ENCODE measurements at places on chromosomes 16 and 17.

DNA sequence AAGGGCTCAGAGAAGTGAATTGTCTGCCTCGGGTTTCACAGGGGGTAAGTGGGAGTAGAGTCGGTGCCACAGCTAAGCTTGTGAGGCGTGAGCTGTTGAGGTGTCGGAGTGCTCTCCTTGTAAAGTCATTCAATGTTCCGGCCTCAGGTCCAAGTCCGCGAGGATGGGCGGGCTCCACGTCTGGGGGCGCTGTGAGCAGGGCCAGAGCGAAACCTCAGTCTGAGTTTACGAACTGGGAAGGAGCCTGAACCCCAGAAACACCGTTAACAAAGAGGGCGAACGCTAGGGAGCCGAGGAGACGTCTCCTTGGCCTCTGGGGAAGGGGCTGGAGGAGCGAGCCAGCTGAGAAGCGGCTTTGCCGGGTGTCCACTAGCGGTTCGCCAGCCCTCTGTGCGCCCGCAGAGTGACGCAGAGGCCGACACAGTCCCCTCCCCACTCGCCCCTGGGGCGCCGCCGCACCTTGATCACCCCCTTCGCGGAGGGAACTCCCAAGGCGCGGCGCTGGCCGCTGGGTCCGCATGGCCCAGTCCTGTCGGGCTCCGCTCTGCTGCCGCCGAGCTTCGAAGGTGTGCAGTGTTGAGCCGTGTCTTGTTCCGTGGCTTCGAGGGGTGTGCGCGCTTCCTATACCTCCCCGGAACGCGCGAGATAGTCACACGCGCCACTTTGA is 4.9 kb downstream of the IRX3 start:
- no peak for DNase-seq

- no peak for DNase-seq
Measured at GRCh38 chr16:81181013-81181720, 57.3 kb upstream of the BCO1 start.

DNA sequence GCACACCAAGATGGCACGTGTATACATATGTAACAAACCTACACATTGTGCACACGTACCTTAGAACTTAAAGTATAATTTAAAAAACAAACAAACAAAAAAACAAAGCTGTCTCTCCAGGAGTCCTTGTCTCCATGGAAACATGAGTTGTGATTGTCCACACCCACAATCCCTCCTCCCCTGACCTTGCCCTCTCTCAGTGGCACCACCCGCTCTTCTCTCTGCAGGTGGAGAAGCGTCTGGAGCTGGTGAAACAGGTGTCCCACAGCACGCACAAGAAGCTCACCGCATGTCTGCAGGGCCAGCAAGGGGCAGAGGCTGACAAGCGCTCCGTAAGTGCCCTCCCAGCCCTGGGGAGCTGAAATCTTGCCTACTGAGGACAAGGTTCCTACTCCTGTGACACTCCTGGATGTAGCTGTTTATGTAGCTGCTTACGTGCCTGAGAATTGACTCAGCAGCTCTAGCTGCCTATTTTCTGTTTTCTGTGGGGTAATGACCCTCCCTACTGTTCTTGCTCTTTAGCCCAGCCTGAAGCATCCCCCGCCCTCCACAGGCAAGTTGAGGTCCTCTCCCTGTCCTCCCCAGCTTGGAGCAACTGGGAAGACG is 107.0 kb downstream of the ARHGAP44 start:
- no peak for DNase-seq

DNA sequence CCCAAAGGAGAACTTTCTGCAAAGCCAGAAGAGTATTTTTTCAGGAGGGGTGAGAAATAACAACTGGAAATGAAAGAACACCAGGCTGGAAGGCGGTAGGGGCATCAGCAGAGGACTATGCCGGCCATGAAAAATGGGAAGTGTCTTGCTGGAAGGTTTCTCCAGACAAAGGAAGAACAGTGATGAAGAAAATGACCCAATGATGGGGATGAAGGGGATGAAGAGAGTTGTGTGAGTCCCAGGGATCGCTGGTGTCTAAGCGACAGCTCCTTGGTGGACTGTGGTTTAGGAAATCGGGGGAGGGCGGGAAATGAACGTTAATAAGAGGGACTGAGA is 623 bp downstream of the TTLL6 start:
- no peak for DNase-seq

- no peak for DNase-seq
Measured at GRCh38 chr17:35890774-35891155, 10.6 kb upstream of the CCL5 start.

- DNase-seq: no peak
Measured at GRCh38 chr16:84271866-84272265, 22.8 kb upstream of the WFDC1 start.

- no peak for DNase-seq
Measured at GRCh38 chr17:57284583-57284982, 28.3 kb downstream of the MSI2 start.

- no peak for DNase-seq
Measured at GRCh38 chr16:79519448-79519847, 81.1 kb downstream of the MAF start.

GRCh38 chr17:1737531-1738291 is 5.0 kb upstream of the SERPINF2 start:
- DNase-seq: no peak

DNA sequence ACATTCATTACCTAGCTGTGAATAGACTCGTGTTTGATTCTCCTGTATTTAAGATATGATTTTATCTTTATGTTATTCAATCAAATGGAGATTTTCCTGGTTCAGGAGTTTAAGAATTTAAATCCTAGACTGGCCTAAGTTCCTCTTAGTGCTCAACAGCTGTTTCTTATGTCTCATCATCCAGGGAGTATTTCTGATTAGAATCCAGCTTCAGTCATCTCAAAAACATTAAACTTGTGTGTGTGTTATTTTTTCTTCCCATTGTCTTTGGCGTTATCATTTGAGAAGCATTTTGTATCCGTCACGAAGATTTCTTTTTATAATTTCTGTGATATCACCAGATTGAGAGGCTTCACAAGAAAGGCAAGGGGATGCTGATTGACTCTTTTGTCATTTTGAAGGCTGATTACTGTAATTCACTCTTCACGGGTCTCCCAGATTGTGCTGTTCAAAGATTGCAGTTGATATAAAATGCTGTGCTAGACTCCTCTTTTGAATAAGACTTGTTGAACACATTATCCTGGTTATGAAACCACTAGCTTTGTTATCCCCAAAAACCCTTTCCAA is 204.8 kb downstream of the CDH8 start:
- DNase-seq: no peak

GRCh38 chr16:73086108-73086507 is 38.2 kb upstream of the ZFHX3 start:
- no peak for DNase-seq

- no peak for DNase-seq
Measured at GRCh38 chr16:67345401-67345800, 18.8 kb downstream of the LRRC36 start.

DNA sequence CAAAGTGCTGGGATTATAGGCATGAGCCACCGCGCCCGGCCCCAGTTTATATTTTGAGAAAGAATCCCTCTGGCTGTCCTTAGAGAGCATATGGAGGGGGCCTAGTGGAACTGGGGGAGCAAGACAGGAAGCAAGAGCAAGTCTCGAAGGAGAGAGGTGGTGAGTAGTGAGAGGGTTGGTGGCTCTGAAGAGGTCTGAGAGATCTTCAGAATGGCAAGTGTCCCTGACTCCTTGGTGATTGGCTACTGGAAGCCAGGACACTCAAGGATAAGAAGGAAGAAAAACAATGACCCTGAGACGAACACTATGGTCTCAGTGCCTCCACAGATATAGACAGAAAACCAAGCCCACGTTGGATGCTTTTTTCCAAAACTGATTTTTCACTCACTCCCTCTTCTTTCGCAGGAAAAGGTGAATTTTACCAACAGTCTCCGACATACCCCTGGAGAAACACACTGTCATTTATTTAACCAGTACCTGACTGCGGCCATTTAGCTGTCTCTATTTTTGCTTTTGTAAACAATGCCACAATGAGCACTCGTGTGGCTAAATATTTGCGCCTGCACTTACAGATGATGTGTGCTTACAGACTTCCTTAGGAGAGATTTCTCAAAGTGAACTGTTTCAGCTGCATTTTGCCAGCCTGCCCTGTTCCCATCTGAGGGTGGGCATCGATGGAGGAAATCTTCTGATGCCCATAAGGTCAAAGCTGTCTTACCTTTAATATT is 15.9 kb upstream of the DOK4 start:
- DNase-seq: no peak

- DNase-seq: no peak
Measured at GRCh38 chr17:39212195-39212810, 12.2 kb downstream of the RPL19 start.

DNA sequence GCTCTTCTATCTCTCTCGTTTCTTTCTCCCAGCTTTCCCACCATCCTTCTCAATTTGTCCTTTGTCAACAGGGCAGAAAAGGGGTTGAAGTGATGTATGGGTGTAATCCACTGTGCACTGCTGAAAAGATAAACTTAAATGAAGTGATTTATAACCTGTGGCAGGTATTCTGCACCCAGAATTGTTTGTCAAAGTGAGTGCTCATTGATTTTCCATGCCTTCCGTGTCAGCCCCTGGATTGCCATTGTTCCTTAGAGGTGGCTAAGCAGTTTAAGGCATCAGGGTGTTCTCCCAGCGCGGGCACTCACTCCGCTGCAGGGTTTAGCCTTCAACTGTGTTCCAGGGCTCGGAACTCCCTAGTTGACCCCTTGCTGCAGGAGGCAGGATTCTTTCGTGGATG is 82.9 kb downstream of the PITPNC1 start:
- no peak for DNase-seq

GRCh38 chr16:84660973-84661372 is 12.7 kb downstream of the KLHL36 start:
- DNase-seq: no peak

- DNase-seq: no peak
Measured at GRCh38 chr17:77264617-77265230, 124.0 kb downstream of the SEC14L1 start.

DNA sequence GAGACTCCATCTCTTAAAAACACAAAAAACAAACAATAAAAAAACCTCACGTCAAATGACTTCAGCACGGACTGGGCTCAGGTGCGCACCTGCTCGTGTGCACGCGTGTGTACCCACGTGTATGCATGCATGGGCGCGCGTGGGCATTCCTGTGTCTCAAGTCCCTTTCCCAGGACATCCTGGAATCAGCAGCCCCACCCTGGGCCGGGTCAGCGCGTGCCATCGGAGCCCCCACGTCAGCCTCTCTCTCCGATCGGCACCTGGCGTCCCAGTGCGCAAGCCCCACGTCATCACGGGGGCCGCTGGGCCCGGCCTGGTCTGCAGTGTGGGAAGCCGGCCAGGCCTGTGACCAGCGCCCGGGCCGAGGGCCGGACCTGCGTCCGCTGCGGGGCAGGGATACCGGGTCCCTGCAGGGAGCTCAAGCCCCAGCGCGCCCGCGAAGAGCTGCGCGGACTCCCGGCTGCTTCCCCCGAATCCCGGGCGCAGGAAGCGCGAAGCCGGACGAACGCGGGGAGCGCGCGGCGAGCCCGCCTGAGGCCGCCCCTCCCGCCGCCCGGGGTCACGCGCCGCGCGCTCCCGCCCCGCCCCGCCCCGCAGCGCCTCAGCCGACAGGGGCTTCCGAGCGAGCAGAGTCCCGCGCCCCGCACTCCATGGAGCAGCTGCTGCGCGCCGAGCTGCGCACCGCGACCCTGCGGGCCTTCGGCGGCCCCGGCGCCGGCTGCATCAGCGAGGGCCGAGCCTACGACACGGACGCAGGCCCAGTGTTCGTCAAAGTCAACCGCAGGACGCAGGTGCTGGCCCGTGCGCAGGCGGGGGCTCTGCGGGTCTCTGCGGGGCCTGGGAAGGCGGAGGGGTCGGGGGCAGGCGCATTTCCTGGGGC is at the start of gene FN3K:
Gene FN3K (plus strand): TSS at position 629 of the 880 bp plus-strand sequence. CDS start 22 bp downstream, at position 651.
- no peak for DNase-seq

DNA sequence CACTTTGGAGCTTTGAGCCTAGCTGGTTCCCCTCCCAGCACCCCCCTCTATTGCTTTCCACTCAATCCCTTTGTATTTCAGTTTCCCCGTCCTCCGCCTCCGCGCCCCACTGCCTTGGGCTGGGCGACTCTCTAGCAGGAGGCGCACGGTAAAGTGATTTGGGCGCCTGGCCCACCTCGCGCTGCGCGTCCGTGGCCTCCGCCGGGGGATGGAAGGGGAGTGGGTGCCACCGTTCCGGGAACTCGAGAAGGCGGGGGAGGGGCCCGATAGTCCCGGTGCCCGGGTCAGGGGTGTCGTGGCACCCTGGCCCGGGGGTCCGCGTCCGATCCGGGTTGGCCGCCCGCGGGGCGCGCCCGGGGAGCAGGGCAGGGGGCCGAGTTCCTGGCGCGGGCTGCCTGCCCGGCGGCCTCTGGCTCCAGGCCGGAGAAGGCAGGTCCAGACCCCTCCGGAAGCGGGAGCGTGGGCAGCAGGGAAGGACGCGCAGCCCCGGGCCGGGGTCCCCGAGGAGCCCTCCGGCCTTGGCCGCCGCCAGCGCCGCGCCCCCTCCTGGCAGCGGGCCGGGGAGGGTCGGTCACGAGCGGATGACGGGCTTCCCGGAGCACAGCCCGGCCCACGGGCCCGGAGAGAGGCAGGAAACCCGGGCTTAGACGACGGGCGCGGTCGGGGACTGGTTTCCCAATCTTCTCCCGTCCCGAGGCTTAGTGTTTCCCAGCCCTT is 15.8 kb downstream of the MEOX1 start:
- DNase-seq: no peak

Measured in stimulated activated CD8-positive, alpha-beta memory T cell treated with anti-CD3 and anti-CD28 coated beads, Interleukin-15, amount 100 ng/mL, for 24 hours (primary cell).